ENCODE measurements at places on chromosomes 7 and 10.

GRCh38 chr10:75694269-75694668, 262.8 kb downstream of the LRMDA start:
- DNase-seq: no peak

DNA sequence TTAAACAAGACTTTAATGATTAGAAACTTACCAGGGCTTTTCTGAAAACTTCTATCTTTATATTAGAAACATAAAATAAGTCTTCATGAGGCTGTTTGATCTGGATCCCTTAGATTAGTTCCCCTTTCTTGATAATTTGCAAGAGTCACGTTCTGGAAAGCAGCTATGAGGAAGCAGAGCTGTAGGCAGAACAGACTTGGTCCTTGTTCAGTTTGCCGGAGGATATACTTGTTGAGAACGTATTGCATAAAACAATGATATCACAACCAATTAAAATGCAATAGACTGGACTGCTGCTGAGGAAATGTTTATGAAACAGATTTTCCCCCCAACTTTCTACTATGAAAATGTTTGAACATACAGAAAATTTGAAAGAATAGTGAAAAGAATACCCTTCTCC, 2.8 kb downstream of the SAMD9L start:
- DNase-seq: no peak

GRCh38 chr10:86411281-86411841, 44.8 kb upstream of the GRID1 start:
- DNase-seq: no peak

DNA sequence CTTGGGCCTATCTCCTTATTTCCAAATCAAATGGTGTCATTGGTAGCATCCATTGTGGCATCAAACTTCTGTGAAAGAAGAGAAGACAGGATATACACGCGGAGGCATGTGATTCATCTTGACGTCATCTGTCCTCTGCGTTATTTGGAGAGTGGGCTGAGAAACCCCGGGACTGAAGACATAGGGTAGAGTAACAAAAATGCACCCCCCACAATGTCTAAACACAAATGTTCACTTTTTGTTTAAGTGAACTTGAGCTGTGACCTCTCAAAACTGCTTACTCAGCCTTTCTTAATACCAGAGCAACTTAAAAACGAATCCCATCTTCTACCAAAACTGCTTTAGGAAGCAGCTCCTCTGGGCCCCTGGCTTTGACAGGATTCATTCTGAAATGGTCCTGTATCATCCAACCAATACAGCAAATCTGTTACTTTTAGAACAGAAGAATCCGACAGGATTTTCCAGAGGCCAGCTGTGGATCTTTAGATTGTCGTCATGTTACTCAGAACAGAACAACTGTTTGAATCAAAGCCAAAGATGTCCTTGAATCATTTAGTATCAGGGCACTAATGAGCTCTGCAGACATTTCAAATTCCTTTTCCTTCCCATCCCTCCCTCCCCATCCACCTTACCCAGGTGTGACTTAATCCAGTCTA, 438.1 kb downstream of the SUGCT start:
- DNase-seq: no peak

GRCh38 chr7:128221929-128222403, 19.1 kb upstream of the LEP start:
- no peak for DNase-seq

GRCh38 chr10:77321838-77322237, 315.8 kb downstream of the KCNMA1 start:
- no peak for DNase-seq

DNA sequence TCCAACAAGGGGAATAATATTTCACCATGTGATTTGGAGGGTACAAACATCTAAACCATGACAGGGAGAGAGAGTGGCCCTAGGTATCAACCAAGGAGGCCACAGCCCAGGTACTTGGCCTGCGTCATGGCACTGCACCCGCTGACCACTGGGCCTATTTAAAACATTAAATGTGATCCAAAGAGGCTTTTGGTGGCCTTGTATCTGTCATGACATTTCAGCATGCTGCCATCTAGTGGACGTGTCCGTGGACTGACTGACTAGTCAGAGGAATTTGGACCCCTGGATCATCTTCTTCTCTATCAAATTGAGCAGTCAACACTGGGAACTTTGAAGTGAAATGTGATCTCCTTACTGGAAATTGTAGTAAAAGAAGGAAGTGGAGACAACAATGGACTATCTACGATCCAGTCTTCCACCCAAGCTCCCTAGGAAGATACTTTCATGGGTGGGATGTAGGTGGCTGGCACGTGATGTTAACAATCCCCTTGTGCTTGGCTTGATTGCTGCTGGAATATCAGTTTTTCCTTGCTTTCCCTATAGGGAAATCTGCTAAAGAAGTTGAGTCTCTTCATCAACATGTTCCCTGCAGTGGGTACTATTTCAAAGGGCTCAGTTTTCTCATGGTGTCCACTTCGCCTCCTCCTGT, 24.6 kb upstream of the ITGA8 start:
- no peak for DNase-seq

DNA sequence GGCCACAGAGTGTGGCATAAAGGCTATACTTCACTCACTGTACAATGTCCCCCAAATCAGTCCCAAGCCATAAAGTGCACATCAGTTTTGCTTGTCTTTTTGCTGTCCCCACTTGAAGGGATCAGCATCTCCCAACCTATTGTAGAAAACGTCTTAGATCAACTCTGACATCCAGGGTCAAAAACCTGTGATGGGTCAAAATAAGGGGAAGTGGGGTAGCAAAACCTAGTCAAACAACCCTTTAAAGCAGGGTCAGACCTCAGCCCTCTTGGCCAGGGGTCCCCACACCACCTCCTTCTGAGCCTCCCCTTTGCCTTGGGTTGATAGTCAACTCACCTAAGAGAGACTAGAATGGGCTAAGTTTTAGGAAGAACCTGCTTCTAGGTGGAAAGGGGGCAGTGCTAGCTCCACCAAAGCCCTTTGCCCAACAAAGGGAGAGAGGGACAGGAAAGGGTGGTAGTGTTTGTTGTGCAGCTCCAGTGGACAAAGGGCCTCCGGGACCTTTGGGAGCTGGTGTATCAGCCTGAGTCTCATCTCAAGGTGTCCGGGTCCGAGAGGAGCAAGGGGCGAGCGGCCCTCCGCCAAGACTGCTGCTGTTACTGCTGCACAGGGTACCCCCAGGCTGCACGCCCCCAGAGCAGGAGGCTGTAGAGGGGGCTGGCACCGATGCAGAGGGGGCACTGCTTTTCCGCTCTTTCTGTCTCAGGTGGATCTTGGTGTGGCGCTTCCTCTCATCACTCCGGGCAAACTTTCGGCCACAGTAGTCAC, 3.3 kb downstream of the EGR2 start:
- no peak for DNase-seq

GRCh38 chr10:119375574-119376272, 166.8 kb downstream of the RGS10 start:
- DNase-seq: no peak

DNA sequence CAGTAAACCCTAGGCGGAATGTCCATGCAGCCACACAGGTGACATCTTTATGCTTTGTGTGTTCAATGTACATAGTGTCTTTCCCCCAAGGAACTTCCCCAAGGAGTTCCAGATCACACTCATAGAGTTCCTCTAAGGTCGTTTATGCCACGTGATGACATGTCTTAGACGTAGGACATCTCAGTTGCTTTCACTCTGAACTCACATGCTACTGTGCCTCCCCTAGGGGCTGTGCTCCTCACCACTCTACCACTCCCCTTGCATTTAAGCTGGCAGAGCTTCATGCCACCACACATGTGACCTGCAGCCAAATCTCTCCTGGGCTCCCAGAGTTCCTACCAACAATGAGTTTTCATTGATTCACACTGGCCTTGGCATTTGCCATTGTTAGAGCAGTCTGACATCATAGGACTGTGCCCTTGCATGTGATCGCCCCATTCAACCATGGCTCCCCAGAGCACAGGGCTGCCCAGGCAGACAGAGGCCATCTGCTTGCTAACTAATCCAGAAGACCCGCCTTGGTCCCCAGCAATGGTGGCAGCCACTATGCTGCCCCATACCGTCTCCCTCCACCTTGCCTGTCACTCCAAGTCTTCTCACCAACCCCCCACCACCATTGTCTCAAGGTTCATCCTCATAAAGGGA, 95.3 kb upstream of the MACROH2A2 start:
- no peak for DNase-seq

DNA sequence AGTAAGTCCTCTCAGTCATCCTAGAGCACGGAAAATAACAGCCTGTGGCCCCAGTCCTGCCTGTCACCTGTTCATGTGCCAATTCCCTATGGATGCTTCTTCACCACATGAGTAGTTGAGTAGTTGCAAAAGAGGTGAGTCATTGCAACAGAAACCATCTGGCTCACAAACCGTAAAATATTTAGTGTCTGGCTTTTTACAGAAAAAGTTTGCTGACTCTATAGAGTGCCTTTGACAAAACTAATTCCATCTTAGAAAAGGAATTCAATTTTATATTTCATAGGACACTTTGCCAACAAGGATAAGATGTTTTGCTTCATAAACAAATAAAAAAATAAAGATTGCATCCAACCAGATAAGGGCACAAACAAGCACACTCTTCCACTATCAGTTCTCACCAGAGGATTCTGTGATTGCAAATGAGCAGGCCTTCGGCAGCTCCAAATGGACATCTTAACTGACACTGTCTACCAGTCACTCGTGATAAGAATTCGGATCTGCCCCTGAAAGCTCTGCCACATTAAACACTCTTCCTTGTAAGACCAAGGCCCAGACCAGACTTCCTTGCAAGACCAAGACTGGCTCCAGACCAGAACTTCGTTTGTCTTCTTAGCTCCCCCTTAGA, 242.7 kb upstream of the SEMA3C start:
- no peak for DNase-seq

DNA sequence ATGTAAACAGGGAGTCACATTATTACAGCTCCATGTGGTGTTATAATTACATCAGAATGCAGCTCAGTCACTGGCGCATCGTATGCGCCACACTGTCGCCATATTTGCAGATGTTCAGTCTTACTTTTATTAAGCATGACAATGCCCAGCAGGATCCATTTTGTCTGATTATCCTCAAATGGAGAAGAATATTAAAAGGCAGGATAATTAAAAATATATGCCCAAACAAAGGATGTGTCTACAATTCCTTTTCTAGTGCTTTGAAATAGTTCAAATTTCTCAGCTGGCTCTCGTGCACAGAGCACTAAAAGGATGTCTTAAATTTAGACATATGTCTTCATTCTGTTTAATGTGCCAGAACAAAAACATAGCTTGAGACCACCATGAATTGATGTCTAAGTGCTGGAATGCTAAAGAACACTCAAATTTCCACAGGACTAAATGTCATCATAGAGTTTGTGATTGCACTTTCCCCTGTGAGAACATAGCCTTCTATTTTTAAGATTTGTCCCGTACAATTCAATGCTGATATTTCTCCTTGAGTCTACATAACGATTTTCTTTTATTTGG, 168.0 kb downstream of the DKK1 start:
- DNase-seq: no peak

DNA sequence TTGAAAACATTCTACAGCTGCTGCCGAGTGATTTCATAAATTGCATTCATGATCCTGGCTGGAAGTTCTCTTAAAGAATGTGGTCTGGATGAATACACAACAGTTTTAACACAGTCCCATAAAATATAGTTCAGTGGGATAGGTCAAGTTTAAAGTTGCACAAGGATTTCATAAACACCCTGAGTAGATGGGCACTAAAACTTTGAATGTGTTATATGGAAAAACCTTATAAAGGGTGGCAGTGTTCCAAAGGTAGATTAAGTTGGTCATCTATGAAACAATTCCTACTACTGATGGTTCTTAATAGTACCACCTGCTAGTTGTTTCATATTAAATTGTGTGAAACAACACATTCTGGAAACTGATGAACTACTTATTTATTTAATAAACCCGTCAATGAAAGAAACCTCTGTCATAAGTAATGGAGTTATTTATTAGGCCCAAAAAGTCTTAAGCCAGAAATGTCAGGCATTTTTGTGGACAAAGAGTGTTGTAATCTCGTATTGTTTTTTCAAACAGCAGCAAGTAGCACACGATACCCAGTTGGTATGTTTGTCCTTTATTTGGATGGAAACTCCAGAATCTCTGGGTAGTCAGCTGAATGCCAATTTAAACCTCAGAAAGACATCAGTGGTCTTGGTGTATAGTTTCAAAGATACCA, 14.3 kb upstream of the RPA3 start:
- no peak for DNase-seq

- no peak for DNase-seq
Measured at GRCh38 chr7:111407258-111407657, 155.0 kb downstream of the IMMP2L start.

GRCh38 chr10:91974960-91975359, 51.4 kb downstream of the BTAF1 start:
- DNase-seq: no peak

DNA sequence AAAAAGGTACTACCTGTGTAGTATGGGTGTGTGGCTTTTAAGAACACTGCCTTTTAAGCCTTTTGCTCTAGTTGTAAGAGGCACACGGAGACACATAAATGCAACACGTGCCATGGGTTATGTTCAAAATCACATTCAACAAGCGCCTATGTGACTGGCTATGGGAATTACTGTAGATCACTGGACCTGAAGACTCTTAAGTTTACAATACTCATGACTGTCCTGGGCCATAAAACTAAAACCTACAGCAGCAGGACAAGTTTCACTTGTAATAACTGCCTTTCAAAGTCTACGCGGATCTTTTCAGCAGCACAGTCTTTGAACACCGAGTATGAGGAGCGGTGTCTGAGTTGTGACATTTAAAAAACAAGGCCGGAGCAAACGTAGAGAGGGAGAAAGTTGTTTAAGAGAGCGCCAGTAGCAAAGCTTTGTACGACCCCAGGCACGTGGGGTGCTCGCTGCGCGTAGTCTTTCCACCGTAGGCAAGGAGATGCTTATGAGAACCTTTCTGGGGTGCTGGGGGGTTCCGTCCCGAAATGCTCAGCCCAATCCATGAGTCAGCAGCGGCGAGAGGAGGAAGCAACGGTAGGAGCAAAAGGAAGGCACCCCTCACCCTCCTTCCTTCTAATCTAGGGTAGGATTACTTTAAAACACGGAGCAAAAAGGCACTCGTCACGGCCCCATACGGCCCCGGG, 662 bp downstream of the DNAJC2 start:
- no peak for DNase-seq

DNA sequence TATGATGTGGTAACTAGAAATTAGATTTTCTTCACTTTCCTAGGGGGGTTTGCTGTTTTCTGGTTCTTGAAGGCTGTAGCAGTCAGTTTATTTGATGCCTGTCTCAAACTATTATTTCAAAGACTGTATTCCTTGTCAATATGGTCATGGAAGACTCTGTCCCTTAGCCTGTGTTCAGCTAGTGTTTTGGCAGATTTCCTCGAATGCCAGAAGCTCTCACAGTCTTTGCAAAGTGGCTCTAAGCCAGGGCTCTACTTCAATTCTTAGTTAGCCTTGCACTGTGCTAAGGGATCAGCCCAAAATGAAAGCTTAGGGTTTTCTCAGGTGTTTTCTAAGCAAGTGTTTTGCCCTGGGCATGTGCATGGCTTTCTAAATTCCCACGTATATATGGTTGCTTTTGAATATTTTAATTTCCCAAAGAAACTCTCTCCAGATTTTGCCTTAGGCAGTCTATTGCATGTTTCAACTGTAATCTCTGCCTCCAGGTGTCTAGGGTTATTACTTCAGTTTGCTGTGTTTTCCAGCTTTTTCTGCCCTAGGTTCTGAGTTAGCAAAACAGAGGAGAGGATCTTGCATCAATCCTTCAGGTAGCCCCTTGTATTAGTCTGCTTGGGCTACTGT, 7.2 kb upstream of the C1GALT1 start:
- no peak for DNase-seq

Data from activated T-helper 1 cell treated with anti-CD3 and anti-CD28 coated beads, Interleukin-2, amount 50 U/mL, for 16 hours (primary cell).